Sciatic nerve (tissue), 2 donors: ENCODE measurements at places on chromosomes 12 and 14. TPM values are rescaled to one million over a fixed set of nuclear protein-coding genes. Genes with fewer than 3 reads are reported as not detected.

Gene SLC5A8
- not detected for total RNA-seq

Gene FUT8
- total RNA-seq: 149 TPM

Gene EFS
- total RNA-seq: 46.6 TPM

Gene VWF
- 655 TPM for total RNA-seq
